Right kidney (tissue), 9 donors: ENCODE measurements at places on chromosomes 5 and 9.
A peak's percentile ranks its signal among the peaks of the same experiment; 100 is the strongest.

DNA sequence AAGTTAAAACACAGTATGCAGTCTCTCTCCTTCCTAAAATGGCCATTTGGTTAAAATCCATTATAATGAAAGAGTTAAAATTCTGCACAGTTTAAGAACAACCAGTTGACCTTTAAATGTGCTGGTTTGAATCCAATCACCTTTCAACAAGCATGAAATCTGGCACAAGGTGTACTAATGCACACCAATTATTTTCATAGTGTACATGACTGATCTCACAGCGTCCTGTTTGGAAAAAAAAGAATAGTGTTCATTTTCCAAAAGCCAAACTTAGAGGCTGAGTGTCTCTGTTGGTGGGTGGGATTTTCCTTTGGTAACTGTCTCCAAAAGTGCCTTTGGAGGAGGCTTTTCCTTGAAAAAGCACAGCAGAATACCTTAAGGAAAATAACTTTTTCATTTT is 180.6 kb downstream of the DEPDC1B start:
- no peak for DNase-seq

- no peak for DNase-seq
These were observed 155.1 kb upstream of the ZNF462 start for GRCh38 chr9:106707738-106708474.

DNA sequence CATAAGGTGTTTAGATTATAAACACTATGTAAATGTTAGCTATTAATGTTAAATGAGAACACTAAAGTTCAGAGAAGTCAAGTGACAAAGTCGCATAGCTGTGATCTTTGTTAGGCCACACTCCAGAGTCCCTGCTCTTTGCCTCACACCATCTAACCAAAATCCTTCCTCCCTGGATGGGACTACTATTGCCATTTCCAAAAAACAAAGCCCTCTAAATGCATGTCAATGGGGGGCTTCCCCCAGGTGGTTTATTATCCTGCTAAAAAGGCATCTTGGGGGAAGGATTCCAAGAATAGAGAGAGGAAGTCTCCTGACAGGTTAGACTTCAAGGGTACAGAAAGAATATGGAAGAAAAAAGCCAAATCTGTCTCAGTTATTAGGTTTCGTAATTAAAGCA is 10.4 kb downstream of the NR6A1 start:
- DNase-seq, result no peak

DNA sequence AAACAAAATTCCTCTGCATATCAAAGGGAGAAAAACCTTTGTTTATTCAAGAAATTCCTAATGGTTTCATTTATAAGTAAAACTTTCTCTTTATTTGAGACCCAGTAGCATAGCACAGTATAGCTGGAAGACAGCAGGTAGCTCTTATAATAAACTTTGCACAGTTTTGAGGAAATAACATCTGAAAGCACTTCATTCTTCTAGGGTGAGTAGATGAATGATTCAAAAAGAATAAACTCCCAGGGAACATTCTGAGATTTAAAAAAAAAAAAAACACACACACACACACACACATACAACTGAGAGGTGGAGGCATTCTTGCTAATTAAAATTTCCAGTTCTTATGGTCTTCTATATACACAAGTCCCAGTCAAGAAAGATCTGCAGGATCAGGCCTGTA is 197.3 kb downstream of the BNC2 start:
- DNase-seq, result no peak

GRCh38 chr5:133668458-133668857 is 56.1 kb upstream of the FSTL4 start:
- no peak for DNase-seq

DNA sequence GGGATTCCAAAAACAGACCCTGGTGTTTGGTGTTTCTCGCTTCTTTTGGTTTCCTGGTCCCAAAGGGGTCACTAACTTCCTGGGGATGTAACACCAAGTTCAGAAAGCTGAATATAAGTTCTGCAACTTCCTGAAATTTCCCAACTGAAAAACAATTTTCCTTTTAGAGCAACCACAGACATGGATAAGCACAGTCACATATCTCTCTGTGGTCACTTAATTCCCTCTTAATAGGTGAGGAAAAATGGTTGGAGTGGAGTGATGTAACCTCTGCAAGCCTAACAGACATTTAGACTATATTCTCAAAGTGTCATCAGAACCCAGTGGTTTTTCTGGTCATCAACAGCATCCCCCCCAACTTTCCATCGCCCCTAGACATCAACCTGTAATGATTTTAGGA is 135.3 kb downstream of the PRELID2 start:
- no peak for DNase-seq

DNA sequence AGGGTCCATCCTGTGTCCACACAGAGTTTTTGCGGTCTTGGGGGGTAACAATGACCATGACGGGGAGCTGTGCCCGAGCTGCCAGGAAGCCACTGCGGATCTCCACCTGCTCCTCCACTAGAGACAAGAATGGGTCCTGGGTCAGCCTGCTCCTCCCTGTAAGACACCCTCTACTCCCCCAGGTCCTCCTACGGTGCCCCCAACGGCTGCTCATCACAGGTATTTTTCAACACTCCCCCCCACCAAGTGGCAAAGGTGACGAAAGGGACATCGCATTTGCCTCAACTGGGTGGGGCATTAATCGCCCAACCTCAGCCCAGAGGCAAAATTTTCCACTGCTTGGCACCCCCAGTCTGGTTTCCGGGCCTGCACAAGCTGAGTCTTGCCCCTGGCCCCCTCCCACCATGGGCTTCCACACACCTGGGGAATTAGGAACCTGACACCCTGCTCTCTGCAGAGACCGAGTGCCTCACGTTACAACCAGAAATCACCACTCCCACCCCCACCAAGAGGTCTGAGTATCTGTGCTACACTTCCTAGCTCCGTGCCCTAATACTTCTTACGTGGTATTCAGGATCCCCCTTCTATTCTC is 9.6 kb downstream of the NOL6 start:
- no peak for DNase-seq

GRCh38 chr9:132683873-132684272 is 13.6 kb downstream of the GTF3C4 start:
- DNase-seq, result no peak

DNA sequence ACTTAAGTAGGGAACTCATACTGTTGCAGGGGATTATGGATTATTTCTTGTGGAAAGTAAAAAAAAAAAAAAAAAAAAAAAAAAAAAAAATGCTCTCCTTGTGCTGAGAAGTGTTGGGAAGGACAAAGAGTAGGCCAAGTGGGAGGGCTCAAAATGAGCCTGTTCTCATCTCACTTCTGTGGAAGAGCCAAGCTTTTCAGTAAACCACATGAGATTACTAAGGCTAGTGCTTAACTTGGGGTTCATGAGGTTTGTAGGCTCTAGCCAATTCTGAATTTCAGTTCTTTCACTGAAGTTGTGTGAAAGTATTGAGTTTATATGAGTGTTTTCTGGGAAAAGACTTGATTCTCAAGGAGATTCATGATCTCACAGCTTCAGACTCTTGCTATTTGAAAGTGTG is 23.0 kb upstream of the CEP78 start:
- DNase-seq, result no peak

GRCh38 chr5:71492817-71493615 is 37.6 kb downstream of the BDP1 start:
- no peak for DNase-seq

DNA sequence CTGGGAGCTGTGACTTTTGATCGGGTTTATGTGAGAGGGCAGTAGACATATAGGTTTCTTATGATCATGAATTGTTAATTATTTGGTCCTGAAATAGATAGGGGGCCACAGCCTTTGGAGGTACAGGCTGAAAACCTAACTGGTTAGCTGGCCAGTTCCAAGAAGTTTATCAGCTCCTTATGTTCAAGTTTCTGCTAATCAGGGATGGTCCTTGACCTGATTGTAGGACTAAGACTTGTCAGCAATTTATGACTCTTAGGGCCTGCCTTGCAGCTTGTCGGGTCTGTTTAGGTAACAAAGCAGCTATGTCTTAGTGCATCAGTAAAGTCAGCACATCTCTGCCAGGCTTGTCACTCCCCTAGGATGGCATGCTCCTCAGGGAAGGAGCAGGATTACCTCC is 151.8 kb upstream of the RUSC2 start:
- no peak for DNase-seq

GRCh38 chr5:14054965-14055963 is 87.9 kb upstream of the TRIO start:
- DNase-seq, result no peak

DNA sequence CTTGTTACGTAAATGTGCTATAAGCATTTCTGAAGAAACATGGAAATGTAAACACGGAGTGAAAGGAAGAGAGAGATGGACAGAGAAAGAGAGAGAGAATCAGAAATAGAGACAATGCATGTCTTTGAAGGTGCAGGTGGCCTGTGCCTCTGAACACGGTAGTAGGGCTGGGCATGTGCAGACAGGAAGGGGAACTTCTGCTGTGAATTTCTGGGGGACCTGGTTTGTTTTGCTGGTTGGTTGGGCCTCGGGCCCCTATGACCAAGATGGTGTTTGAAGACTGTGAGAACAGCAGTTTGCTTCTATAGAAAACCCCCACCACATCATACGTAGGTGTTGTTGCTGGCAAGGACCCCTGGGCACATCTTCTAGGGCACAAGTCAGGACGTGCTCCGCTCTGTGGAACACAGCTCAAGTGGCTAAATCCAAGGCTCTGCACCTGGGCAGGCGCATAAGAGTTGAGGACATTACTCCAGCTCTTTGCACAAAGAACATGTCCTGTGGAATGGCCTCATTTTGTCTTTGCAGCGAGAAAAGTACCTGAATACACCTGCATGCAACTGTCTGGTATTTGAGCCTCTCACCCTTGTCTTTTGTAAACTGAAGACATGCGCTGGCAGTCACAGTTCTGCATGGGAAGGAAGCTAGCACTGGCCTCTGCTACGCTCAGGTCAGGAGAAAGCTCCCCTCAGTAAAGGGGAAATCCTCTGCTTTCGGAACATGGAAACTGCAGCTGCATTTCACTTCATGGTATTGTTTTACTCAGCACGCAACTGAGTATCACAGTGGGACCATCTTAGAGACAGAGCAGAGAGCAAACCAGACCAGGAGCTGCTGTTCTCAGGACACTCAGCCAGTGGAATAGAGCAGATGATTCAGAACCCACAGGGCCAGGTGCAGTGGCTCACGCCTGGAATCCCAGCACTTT is 2.7 kb downstream of the OR2V2 start:
- no peak for DNase-seq

- DNase-seq, result no peak
These were observed 143.1 kb downstream of the ACTBL2 start for GRCh38 chr5:57339521-57339920.

DNA sequence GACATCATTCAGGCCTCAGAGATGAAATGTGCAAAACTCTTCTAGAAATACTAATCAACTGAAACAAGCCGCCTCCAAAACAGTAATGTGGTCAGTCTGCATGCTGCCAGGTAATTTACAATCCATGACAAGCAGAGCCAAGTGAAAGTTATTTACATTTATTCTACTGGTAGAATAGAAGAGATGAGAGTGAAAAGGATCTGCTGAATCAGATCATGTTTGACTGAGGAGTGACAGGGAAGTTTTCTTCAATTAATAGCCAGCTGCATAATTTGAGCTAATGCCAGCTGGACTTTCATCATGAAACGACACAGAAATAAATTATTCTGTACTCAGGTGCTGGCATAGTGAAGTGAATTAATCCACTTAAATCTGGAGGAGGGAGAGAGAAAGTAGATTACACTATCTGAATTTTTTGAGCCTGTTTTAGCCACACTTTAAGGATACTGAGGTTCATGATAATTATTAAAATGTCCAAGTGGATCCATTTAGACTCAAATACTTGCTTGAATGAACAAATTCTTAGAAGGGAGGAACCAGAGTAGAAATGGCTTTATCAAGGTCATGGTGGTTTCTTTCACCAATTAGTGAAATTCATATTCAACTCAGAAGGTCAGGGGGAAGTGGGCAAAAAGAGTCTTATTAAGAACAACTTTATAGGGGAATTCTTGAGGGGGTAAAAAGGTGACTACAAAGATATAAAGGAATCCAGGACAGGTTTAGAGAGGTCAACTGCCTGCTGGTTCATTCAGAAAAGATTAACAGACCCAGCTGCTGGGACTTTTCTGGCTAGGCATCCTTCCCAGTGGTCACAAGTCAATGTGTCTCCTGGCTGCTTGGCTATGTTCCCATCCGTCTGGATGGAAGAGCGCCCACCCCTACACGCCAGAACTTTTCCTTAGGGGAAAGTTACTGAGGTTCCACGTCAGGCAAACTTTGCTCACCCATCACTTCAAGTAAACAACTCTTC is 350.4 kb downstream of the PDE4D start:
- DNase-seq, result peak; percentile 25

DNA sequence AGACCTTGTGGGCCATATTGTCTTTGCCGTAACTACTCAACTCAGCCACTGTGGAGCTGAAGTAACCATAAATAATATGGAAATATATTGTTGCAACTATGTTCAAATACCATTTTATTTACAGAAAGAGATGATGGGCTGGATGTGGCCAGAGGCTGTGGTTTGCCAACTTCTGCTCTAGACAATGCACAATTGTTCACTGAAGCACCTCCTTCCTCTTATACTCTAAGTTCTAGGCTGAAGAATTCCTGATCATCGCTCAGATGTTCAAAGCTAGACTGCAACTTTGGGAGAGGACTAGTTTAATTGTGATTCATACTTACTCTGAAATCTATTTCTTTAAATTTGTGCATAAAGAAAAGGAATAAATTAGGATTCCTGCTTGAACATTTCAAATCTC is 245.0 kb downstream of the TAF11L14 start:
- DNase-seq, result no peak

DNA sequence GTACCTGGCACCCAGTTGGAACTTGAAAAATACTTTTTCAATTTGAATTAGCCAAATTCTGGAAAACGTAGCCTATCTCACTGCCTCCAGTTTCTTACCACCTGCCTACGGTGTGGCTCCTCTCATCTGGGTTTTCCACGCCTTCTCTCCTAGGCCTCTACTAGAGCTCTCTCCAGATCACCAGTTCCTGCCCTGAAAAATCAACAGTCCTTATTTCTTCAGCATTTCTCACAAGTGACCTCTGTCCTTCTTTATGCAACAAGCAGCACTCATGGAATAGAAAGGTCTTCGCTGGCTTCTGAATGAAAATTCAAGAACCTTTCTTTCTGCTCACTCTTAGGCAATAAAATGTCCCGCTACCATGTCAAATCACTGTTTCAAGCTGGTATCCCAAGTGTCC is 64.8 kb downstream of the PIP5K1B start:
- no peak for DNase-seq

DNA sequence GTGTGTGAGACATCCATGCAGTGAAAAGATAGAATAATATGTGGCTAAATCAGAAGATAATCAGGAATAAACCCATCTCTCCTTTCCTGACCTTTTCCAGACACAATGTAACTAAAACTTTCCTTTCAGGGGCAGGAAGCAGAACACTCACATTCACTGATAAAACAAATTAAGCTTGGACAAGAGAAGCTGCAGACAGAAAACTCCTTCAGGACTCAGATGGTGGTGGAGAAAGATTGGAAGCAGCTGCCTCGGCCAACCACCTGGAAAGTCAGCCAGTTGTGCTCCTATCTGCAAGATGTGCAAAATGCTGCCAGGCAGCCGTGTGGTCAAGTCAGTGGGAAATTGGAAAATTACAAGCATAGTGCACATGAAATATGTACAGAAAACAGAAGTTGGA is 26.9 kb downstream of the RASEF start:
- no peak for DNase-seq
